Activated naive CD8-positive, alpha-beta T cell treated with anti-CD3 and anti-CD28 coated beads for 36 hours (primary cell): ENCODE measurements at places on chromosomes 3 and 15. TPM values are rescaled to one million over a fixed set of nuclear protein-coding genes. Genes with fewer than 3 reads are reported as not detected.

- no peak for DNase-seq
These were observed 62.5 kb upstream of the RPL32 start for GRCh38 chr3:12903881-12904280.

- DNase-seq: no peak
These were observed 16.3 kb downstream of the ZIC1 start for GRCh38 chr3:147425388-147425850.

DNA sequence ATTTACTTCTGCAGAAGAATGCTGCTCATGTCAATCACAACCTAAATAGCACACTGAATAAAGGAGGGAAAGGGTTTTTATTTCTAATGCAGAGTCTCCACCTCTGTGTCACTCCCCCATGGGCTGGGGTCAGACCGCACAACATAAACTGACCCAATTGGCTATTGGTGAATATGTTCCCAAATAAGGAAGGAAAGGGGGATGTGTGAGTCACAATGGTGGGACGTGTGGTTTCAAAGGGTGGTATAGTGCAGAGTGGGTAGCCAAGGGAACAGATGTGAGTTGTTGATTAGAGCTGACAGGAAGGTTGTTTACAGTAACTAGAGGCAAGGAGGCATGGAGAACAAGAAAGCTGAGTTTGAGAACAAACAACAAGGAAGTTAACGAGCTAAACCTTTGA, 491.8 kb downstream of the ZPLD1 start:
- no peak for DNase-seq

DNA sequence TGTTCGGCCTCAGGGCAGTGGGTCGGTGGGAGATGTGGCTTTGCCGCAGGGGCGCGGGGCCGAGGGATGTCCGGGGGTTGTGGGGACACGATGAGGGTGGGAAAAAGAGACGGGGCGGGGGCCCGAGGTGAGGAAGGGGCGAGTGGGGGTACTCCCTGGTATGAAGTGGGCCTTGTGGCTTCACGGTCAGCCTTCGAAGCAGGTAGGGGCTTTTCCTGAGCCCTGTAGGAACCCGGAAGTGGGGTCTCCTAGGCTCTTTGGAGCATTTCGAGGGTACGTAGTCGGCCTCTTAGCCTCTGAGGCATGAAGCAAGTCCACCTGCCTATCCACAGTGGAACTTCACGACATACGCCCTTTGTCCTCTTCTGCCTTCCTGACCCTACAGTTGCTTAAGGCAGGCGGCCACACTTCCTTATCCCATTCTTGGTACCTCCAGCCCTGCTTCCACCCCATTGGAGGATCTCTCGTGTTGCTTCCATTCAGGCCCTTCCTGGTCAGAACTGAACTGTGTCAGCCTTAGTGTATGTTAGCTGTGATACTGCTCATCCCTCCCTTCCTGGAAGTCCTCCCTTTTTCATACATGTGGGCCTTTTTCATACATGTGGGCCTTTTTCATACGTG, 389 bp downstream of the ARPC4 start:
- DNase-seq: no peak

Gene NAALADL2
- total RNA-seq: 0.48 TPM

GRCh38 chr3:11832981-11833905, 13.4 kb downstream of the TAMM41 start:
- DNase-seq: no peak

- no peak for DNase-seq
These were observed 8.3 kb upstream of the SPICE1 start for GRCh38 chr3:113523241-113523640.
